ENCODE measurements at places on chromosomes 2 and 18.
A peak's percentile ranks its signal among the peaks of the same experiment; 100 is the strongest.

DNA sequence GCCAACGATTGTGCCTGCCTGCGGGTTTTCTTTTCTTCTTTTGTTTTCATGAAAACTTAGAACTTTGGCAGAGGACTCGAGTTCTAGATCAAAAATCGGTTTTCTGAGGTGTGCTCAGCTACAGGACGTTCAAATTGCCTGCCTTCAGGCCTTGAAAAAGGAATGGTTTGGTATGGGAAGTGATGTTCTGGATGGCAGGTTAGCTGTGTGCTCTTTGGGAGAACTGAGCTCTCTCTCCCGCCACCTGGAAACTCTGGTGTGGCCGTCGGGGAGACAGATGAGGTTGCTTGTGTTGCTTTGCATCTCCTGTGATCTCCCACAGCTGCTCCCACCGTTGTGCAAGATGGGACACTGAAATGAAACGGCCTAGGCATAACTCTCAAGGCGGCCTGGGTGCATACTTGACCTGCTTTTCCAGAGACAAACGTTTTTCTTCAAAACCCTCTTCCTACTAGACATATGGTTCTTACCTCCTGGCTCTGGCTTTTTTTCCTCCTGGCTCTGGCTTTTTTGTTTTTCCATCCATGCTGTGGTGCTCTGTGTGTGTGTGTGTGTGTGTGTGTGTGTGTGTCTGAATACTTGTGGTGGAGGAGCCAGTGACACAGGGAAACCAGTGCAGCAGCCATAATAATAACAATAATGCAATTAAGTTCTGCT is 2.0 kb downstream of the FMNL2 start:
- peak; percentile 17 for DNase-seq

GRCh38 chr2:151410485-151410834 is 758 bp downstream of the RIF1 start:
- DNase-seq = peak; percentile 16

GRCh38 chr18:74498712-74499627 is 2.8 kb downstream of the CNDP2 start:
- DNase-seq = no peak

DNA sequence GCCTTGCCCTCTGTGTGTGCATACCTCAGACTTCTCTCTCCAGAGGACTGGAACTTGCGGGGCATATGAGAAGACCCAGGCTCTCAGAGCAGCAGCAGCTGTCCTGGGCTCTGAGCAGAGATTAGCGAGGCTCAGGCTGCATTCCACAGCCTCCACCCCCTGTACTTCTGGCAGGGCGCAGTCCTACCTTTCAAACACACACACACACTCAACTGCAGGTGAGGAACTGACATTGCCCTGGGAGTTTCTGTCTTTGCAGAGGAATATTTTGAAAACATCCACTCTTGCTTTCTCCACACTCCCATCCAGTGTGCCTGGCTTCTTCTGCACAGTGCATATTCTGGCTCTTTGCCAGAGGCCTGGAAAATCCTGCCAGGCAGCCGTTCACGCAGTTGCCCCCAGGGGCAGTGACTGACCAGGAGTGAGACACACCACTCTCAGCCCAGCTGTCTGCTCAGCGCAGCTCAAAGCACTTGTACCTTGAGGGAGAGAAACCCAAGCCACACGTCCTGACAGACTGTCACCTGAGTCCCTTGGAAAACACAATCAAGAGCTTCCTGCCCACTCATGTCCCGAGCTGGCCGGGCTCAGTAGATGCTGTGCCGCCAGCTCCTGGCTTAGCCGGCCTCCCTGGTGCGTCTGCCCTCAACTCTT is 460.8 kb downstream of the RNF144A start:
- DNase-seq = no peak

- no peak for DNase-seq
Observed at GRCh38 chr2:85847051-85847588, 41.7 kb downstream of the ST3GAL5 start.

DNA sequence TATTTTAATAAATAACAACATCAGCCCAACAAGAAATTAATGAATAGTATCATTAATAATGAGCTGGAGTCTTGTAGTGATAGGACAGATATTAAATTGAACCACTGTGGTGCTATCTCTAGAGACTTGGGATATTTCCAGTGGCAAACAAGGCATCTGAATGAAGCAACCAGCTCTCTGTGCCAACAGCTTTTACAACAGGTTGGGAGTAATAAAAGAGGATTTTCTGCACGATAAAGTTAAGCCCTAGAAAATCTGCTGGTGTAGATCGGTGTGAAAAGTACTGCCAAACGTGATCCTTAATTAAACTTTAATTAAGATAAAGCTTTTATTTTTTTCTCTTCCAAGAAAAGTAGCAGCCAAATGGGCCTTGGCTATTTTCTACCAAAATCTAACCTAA is 385.5 kb downstream of the NR4A2 start:
- DNase-seq = no peak

- no peak for DNase-seq
Observed at GRCh38 chr2:18856765-18857164, 267.4 kb upstream of the NT5C1B start.

- DNase-seq = peak; percentile 54
Observed at GRCh38 chr2:41871080-41871479, 176.7 kb upstream of the PKDCC start.

GRCh38 chr2:220469201-220469600 is 841.8 kb downstream of the SLC4A3 start:
- DNase-seq = peak; percentile 34

- no peak for DNase-seq
Observed at GRCh38 chr2:226979004-226979403, 143.2 kb downstream of the RHBDD1 start.

- DNase-seq = peak; percentile 46
Observed at GRCh38 chr2:210558708-210559107, 2.3 kb downstream of the CPS1 start.

DNA sequence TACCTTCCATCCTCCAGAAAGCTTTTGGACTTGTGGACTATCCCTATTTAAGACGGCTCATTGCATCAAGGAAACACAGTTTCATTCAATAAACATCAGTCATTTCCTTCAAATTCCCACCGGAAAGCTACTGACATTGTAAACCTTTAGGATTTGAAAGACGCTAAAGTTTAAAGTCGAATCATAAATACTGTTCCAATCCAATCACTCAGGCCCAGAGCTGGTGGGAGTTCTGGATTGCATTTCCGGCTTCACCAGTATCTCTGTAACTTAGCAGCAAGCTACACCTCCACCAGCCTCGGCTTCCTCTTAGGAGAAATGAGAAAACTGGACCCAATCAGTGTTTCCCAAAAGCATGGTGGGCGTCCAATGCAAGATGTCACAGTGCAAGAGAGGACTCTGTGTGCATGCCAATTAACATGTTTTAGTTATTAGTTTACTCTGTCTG is 1.6 kb downstream of the WDFY1 start:
- peak; percentile 62 for DNase-seq

DNA sequence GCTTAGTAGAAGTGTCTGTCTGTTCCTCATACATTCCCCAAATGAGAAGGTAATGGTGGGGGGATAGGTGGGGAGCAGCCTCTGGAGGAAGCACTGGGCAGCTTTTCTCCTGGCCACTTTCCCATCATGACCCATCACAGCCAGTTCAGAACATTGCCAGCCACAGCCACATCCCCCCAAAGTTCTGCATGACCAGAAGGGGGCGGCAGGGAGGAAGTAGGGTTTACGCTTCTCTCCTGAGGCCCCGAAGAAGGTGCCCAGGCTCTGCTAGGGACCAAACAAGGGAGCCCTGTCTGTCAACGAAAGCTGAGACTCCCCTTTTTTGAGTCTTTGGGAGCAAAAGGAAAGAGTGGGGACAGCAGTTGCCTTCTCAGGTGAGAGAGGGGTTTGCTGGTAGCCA is 7.7 kb downstream of the IGFBP5 start:
- no peak for DNase-seq

- DNase-seq = no peak
Observed at GRCh38 chr18:59681521-59682004, 15.7 kb downstream of the CCBE1 start.

- DNase-seq = no peak
Observed at GRCh38 chr2:25176541-25177181, 8.3 kb upstream of the POMC start.

DNA sequence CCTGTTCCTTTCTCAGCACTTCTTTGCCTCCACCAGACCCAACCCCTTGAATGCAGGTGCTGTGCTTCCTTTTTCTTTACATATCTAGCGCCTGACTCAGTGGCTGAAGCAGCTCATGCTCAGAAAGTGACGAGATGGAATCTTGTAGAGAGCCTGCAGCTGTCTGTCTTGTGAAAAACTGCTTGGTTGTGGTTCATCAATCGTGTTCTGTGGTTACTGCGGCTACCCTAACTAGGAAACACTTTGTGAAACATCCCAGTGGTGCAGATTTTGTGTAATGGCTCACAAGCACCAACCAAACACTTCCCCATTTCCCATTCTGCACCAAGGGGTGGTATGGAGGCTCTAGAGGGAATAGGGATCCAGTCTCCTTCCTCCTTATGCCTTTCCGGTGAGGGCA is 307.2 kb upstream of the MMADHC start:
- peak; percentile 23 for DNase-seq

DNA sequence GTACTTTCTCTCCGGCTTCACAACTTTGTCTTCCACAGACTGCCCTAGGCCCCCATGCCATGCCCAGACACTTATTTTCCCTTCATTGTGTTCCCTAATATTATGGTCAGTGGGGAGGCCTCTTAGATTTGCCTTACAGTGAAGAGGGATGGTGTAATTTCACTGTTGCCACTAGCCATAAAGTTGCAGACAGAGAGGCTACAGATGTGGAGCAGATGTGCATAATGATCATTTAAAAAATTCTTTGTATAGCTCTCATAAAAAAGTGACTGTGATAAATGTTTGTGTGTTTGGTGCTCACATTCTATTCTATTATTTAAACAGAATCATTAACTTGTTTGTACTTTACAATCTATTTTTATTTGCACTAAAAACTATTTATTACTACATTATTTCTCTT is 67.5 kb upstream of the FN1 start:
- DNase-seq = no peak

DNA sequence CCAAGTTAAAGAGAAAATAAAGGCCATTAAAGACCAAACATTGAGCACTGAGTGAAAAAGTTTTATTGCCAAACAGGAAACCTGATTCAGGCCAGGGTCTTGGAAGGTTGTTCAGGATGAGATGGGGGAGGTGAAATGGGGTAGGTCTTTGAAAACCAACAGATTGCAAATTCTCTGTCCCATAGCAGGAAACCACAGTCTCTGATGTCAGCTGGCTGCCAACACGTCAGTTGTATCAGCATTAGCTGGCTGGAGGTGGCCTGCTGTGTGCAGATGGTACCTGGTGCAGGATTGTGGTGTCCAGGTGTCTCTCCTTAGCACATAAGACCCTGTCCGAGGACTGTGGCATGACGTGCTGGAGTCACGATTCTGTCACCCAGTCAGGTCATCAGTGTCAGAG is 106.3 kb downstream of the MSH2 start:
- DNase-seq = no peak

DNA sequence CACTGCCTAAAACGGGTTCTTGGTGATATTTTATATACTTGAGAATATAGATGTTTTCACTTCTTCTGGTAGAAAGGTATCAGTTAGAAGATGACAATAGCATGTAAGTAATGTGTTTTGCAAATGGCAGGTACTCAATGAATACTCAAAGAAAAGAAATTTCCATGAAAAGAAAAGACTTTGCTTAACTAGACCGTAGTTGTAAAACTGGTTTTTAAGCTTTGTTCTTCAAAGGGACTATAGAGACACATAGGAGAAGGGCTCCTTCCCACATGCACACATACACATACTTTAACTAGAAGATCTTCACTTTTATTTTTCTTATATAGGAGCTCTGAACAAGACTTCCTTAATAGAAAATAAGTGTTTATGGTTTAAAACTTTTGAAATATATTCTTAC is 215.3 kb upstream of the RND3 start:
- no peak for DNase-seq

GRCh38 chr2:48399828-48400552 is 130.0 kb upstream of the STON1 start:
- no peak for DNase-seq

GRCh38 chr2:129754421-129754820 is 225.0 kb upstream of the RAB6C start:
- DNase-seq = no peak

- peak; percentile 82 for DNase-seq
Observed at GRCh38 chr18:48541026-48541746, 2.4 kb downstream of the CTIF start.

GRCh38 chr2:41763141-41763540 is 284.7 kb upstream of the PKDCC start:
- no peak for DNase-seq

DNA sequence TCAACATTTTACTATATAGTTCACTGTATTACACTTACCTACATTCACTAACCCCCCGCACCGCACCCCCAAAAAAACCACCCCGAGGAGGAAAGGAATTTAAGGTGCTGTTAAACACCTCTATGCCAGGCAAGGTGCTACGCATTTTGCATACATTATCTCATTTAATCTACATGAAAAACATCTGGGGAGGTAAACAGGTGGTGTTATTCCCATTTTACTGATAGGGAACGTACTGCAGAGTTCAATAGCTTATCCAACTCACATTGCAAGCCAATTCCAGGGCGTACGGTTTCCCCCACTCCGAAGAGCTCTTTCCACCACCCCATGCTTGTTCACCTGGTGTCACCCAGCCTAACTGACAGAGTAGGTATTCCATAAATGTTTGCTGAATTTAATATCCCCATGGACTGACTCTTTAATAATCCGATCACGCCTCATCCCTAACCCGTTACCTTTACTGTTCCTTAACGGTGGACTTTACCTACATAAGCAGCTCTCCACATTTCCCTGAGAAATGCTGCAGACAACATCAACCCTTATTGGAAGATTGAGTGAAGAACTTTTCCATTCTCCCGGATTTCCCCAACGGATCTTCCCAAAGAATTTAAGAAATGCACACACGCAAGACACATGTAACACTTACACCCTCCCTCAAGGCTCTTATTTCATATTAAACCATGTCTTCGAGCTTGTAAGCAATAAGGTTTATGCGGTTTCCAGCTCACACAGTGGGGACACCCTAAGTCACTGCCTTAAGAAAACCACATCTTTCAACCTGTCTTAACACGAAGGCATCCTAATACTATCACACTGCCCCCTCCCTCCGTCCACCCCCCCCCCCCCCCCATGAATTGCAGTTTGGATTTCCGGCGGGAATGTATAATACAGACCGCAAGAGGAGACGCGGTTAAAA is 1.2 kb downstream of the RAPH1 start:
- DNase-seq = peak; percentile 77

- DNase-seq = peak; percentile 45
Observed at GRCh38 chr18:6785001-6785400, 55.5 kb downstream of the ARHGAP28 start.

- DNase-seq = no peak
Observed at GRCh38 chr2:172344159-172344558, 83.2 kb upstream of the ITGA6 start.

DNA sequence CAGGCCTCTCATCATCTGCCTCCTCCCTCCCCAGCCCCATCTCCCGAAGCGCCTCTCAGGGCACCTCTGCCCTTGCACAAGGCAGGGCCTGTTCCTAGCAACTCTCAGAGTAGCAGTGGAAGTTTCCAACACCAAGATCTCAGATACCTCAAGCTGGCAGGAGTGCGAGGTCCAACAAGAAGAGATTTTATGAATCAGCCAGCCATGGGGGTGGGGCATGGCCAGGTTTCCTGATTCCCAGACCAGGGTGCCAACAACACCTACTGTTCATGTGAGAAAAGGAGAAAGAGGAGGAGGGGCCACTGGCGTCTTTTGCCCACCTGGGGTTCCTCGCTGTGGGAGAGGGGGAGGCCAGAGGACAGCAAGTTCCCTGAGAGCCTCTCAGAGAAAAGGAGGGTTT is 6.6 kb upstream of the STEAP3 start:
- DNase-seq = no peak

GRCh38 chr2:216108310-216108966 is 710 bp upstream of the XRCC5 start:
- no peak for DNase-seq
